Activated CD4-positive, alpha-beta T cell treated with anti-CD3 and anti-CD28 coated beads for 36 hours (primary cell): ENCODE measurements at places on chromosomes 16 and 17. TPM values are rescaled to one million over a fixed set of nuclear protein-coding genes. Genes with fewer than 3 reads are reported as not detected.
A peak's percentile ranks its signal among the peaks of the same experiment; 100 is the strongest.

DNA sequence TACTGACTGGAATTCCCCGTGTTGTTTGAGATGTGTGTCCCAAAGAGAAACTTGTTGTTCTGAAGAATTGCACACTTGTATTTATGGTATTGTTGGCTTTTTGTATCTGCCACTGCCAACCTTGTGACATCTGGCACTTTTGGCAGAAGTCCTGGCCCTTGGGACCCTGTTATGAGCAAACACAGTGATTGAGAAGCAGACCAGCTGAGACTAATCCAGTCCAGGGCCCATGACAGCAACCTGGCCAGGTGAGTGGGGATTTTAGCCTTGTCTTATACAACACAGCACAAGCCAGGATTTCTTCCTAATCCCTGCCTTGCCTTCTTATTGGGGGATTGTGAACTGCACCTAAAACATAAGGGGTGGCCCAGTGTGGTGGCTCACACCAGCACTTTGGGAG, 80.0 kb downstream of the NTN1 start:
- peaks cover 20% of the 10 kb centered on the region for H3K27me3 ChIP-seq
- no peak overlapping the region for H3K27ac ChIP-seq
- H3K4me1 ChIP-seq = no peaks in the 10 kb centered on the region
- H3K36me3 ChIP-seq = no peaks in the 10 kb centered on the region

- no peaks in the 10 kb centered on the region for H3K36me3 ChIP-seq
- peaks cover 24% of the 10 kb centered on the region for H3K27me3 ChIP-seq
- no peak overlapping the region for H3K27ac ChIP-seq
- H3K4me1 ChIP-seq = no peaks in the 10 kb centered on the region
- no peak for DNase-seq
Observed at GRCh38 chr17:61524319-61524718, 66.7 kb downstream of the NACA2 start.

GRCh38 chr16:19128454-19129200, 14.9 kb downstream of the ITPRIPL2 start:
- no peak overlapping the region for H3K4me3 ChIP-seq
- no peak for DNase-seq
- H3K27me3 ChIP-seq = no peaks in the 10 kb centered on the region
- H3K27ac ChIP-seq = no peak overlapping the region

DNA sequence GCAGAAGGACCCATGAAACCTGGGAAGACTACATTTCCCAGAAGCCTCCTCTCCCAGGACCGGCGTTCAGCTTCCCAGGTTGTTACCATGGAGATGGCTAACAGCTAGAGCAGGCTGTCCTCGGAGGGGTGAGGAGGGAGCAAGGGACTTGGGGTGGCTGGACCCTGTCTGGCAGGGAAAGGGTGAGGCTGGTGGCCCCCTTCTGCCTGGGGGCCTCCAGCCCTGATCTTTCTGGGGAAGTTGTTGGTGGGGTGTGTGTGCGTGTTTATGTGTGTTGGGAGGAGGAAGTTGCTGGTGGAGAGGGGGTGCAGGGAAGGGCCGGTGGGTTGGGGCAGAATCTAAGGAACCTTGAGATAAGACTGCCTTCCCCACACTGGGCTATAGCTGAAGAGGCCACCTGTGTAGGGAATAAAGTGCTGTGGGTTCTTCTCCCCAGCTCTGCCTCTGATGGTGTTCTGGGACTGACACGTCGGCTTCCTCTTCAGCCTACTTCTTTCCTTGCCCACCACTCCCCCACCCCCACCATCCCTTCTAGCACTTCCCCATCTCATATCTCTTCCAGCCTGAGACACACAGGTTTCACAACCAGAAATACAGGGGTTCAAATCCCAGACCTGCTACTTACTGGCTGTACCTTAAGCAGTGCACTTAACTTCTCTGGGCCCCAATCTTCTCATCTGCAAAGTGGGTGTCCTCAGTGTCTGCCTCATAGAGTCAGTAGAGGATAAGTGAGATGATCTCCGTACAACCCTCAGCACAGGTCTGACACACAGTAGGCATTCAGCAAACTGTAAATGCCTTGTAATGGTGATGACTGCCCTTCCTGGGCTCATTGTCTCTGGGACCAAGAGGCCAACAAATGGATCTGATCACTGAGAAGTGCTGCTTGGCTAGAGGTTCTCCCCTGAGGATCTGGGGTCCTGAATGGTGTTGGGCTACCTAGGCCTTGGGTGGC, at the start of gene DRC7:
Gene DRC7 (plus strand): TSS at position 82 of the 955 bp plus-strand sequence. CDS start 3,144 bp downstream, outside the sequence.
- H3K4me3 ChIP-seq = peak within 1 kb of the TSS; percentile 6
- no peaks in the 10 kb centered on the region for H3K36me3 ChIP-seq
- peak; percentile 40 for DNase-seq
- peak within 1 kb of the TSS; percentile 24 for H3K27ac ChIP-seq
- peaks cover 8% of the 10 kb centered on the region for H3K4me1 ChIP-seq

- H3K36me3 ChIP-seq = no peaks in the 10 kb centered on the region
- no peak for DNase-seq
- no peak overlapping the region for H3K4me3 ChIP-seq
Observed at GRCh38 chr16:65200857-65201256, 79.0 kb upstream of the CDH11 start.

- H3K4me1 ChIP-seq = no peaks in the 10 kb centered on the region
- H3K36me3 ChIP-seq = no peaks in the 10 kb centered on the region
- H3K27me3 ChIP-seq = no peaks in the 10 kb centered on the region
Observed at GRCh38 chr16:49013727-49014080, 267.9 kb downstream of the CBLN1 start.

DNA sequence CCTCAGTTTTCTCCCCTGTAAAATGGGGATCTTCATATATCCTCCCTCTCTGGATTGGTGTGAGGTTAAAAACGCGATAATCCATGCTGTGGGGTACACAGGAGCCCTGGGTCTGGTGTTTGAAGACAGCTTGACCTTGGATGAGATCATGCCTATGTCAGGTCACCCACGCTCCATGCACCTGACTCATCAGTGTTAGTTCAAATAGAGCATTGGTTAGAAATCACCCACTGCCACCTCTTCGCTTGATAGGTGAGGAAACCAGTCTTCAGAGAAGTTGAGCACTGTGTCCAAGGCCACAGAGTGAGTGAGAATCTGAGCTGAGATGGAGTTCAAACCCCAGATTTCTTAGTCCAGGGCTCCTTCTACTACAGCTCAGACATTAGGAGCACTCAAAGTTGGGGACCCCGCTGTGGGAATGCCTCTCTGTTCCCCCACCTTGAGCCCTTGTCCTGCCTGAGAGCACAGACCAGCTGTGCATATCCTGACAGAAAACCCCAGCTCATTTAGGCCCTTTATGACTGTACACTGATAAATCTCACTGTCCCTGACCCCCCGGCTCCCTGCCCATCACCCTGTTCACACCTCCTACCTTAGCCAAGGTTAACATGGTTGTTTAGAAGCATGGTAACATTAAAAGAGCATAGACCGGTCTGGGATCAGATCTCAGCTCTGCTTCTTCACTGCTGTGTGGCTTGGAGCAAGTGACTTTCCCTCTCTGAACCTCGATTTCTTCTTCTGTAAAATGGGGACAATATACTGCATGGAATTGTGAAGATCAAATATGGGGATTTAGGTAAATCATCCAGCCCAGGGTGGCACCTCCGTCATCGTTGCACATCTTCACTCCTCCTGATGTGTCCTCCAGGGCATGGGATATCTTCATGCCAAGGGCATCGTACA, 22.4 kb upstream of the LGALS9 start:
- peak; percentile 37 for DNase-seq
- peak overlapping the region; percentile 38 for H3K27ac ChIP-seq
- no peaks in the 10 kb centered on the region for H3K27me3 ChIP-seq
- H3K4me1 ChIP-seq = peaks cover 21% of the 10 kb centered on the region
- peaks cover 64% of the 10 kb centered on the region for H3K36me3 ChIP-seq

GRCh38 chr16:84677849-84678248, 22.0 kb upstream of the USP10 start:
- no peak for DNase-seq
- no peaks in the 10 kb centered on the region for H3K27me3 ChIP-seq
- no peak overlapping the region for H3K4me3 ChIP-seq
- no peaks in the 10 kb centered on the region for H3K36me3 ChIP-seq
- no peaks in the 10 kb centered on the region for H3K4me1 ChIP-seq

GRCh38 chr16:12119562-12119961, 143.0 kb downstream of the SNX29 start:
- H3K36me3 ChIP-seq = peaks cover 5% of the 10 kb centered on the region
- H3K27me3 ChIP-seq = no peaks in the 10 kb centered on the region
- no peak for DNase-seq
- no peak overlapping the region for H3K4me3 ChIP-seq
- H3K4me1 ChIP-seq = peaks cover 8% of the 10 kb centered on the region

DNA sequence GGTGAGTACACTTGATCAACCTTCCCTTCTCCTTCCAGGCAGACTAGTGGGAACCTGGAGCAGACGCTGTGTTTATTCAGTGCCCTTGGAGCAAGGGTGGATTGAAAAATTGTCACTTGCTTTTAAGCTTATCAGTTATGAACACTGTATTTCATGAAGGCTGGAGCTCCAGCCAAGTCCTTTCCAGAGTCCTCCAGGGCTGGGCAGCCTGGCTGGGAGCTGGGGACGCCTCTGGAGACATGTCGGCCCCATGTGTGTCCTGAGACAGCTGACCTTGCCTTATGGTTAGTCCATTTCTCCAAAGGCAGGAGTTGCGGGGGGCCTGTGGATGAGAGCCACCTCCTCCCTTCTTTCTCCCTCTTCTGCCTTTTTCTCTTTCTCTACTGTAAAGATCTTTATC, 67.0 kb downstream of the RAP1GAP2 start:
- no peak overlapping the region for H3K27ac ChIP-seq
- peaks cover 3% of the 10 kb centered on the region for H3K36me3 ChIP-seq
- H3K4me3 ChIP-seq = no peak overlapping the region
- no peak for DNase-seq

DNA sequence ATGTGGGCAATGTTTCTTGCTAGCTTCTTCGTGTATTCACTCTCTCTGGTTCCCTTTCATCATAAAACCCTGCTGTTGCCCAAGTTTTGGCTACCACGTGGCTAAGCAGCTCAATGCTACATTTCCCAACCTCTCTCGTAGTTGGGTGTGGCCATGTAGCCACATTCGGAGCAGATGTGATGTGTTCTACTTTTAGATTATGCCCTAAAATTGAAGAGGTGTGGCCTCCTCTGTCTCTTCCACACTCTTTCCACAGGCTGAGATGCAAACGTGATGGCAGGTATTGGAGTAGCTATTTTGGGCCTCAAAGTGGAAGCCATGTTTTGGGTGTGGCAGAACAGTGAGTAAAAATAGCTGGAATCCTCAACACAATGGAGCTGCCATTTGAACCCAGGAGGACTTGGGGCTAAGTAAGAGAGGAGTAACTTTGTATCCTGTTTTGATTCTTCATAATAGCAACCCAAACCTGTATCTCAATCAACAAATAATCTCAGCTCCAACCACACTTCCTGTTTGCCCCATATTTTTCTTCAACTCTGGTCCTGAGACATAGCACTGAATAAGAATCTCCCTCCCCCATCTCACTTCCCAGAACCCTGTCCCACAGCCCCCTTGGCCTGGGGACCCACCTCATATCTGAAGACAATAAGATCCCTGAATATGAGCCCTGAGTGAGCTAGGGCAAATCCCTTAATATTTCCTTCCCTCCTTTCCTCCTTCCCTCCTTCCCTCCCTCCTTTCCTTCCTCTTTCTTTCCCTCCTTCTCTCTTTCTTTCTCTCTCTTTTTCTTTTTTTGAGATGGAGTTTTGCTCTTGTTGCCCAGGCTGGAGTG, 4.0 kb downstream of the NUPR1 start:
- H3K36me3 ChIP-seq = no peaks in the 10 kb centered on the region
- H3K27ac ChIP-seq = peak overlapping the region; percentile 14
- H3K4me3 ChIP-seq = no peak overlapping the region

DNA sequence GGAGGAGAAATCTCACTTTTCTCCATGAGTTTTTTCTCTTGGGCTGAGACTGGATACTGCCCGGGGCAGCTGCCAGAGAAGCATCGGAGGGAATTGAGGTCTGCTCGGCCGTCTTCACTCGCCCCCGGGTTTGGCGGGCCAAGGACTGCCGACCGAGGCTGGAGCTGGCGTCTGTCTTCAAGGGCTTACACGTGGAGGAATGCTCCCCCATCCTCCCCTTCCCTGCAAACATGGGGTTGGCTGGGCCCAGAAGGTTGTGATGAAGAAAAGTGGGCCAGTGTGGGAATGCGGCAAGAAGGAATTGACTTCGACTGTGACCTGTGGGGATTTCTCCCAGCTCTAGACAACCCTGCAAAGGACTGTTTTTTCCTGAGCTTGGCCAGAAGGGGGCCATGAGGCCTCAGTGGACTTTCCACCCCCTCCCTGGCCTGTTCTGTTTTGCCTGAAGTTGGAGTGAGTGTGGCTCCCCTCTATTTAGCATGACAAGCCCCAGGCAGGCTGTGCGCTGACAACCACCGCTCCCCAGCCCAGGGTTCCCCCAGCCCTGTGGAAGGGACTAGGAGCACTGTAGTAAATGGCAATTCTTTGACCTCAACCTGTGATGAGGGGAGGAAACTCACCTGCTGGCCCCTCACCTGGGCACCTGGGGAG, 19.1 kb downstream of the NGFR start:
- H3K27ac ChIP-seq = no peak overlapping the region
- no peaks in the 10 kb centered on the region for H3K27me3 ChIP-seq
- no peak overlapping the region for H3K4me3 ChIP-seq
- H3K36me3 ChIP-seq = no peaks in the 10 kb centered on the region
- no peaks in the 10 kb centered on the region for H3K4me1 ChIP-seq

DNA sequence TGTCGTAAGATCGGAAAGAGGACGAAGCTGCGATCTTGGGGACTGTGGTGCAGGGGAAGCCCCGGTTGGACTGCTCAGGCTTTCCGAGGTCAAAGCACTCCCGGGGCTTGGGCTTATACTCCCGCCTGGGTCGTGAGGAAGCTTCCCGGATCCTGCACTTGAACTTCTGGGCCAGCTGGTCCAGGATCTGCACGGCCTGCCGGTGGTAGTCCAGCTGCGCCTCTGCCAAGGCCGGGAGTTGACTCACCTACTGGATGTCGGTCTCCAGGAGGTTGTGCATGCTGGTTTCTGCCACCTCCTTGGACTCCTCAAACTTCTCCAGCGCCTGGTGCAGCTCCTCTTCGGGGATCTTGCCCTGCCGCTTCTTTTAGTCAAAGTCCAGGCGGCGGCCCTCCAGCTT, 99.2 kb downstream of the KPNA2 start:
- H3K4me1 ChIP-seq = no peaks in the 10 kb centered on the region
- no peak overlapping the region for H3K4me3 ChIP-seq
- DNase-seq = no peak
- H3K27ac ChIP-seq = no peak overlapping the region

DNA sequence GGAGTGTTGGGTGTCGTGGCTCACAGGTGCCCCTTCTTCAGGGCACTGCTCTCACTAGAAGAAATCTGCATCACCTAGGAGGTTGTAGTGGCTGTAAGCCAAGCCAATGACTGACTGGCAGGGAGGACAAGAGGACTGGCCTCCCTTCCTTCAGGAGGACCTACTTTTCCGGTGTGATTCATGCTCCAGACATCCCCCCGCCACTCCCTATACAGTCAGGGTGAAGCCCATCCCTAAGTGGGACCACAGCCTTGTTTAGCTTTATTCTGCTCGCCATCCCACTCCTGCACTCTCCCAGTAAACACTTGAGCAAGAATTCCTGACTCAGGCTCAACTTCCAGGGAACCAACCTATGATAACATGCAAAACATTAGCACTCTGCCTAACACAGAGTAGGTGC, 67.0 kb downstream of the PLCG2 start:
- DNase-seq = no peak
- H3K27ac ChIP-seq = no peak overlapping the region
- no peaks in the 10 kb centered on the region for H3K4me1 ChIP-seq
- no peak overlapping the region for H3K4me3 ChIP-seq

CLDN9 gene
- not detected for total RNA-seq

SHCBP1 gene
- total RNA-seq = 29.1 TPM

TP53TG3F gene
- total RNA-seq = 0.19 TPM

NHLRC4 gene
- 0.87 TPM for total RNA-seq

TP53TG3D gene
- total RNA-seq = 0.46 TPM

SLC12A3 gene
- not detected for total RNA-seq

GGNBP2 gene
- total RNA-seq = 81.4 TPM

MSI2 gene
- total RNA-seq = 57.2 TPM

AATF gene
- total RNA-seq = 87.9 TPM

DBNDD1 gene
- total RNA-seq = 1.5 TPM

CCL4 gene
- total RNA-seq = 311 TPM
